ENCODE measurements at places on chromosomes 6 and 20. TPM values are rescaled to one million over a fixed set of nuclear protein-coding genes. Genes with fewer than 3 reads are reported as not detected.

DNA sequence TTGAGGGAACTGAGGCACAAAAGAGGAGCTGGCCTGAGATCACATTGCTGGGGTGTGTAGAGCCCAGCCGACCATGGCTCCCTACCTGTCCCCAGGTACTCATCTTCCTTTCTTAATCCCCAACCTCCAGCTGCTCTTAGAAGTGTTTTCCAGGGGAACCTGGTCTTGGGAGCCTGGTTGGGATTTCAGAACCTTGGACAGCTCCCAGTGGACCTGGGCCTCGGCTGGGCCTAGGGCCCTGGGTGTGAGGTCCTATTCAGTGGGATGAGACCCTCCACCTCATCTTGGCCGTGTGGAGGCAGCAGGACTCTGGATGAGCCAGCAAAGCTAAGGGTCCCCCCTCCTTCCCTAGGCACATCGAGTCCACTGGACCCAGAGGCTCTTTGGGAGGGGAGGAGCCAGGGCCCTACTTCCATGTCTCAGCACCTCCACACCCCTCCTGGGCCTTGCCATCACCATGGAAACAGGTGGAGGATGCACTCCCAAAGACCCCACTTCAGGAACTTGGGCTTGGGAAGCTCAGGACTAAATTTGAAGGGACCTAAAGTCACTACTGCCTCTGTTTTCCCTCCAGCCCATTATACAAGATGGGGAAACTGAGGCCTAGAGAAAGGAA, 38.5 kb downstream of the DLGAP4 start:
- no peaks in the 10 kb centered on the region for H3K27me3 ChIP-seq
- H3K36me3 ChIP-seq: no peaks in the 10 kb centered on the region
- peak; percentile 62 for DNase-seq
- H3K27ac ChIP-seq: no peak overlapping the region
- no peak overlapping the region for H3K4me3 ChIP-seq

GRCh38 chr20:58179432-58180099, 48.9 kb downstream of the ANKRD60 start:
- no peaks in the 10 kb centered on the region for H3K36me3 ChIP-seq
- H3K27ac ChIP-seq: no peak overlapping the region
- H3K27me3 ChIP-seq: peaks cover 20% of the 10 kb centered on the region
- H3K4me1 ChIP-seq: peaks cover 26% of the 10 kb centered on the region
- H3K4me3 ChIP-seq: peak overlapping the region; percentile 67

DNA sequence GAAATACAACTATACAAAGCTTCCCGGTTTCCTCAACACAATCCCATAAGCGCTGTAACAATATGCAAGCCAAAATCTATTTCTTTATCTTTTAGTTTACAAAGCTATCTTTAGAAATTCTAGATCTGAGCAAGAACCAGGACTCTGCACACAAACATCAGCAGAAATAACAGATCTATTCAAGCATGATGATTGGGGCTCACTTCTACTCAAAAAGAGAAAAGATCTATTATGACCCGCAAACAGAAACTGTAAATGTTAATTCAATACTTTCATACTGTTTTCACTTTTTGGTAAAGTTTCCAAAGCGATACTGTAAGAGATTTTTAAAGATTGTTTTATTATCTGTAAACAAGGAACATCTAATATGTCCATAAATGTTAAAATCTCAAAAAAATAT, 86.6 kb downstream of the SESN1 start:
- DNase-seq: no peak
- H3K36me3 ChIP-seq: no peaks in the 10 kb centered on the region
- peaks cover 18% of the 10 kb centered on the region for H3K4me1 ChIP-seq
- H3K27me3 ChIP-seq: peaks cover 21% of the 10 kb centered on the region
- peak overlapping the region; percentile 90 for H3K4me3 ChIP-seq
- no peak overlapping the region for H3K27ac ChIP-seq

The GPLD1 gene
- 4.7 TPM for total RNA-seq

DNA sequence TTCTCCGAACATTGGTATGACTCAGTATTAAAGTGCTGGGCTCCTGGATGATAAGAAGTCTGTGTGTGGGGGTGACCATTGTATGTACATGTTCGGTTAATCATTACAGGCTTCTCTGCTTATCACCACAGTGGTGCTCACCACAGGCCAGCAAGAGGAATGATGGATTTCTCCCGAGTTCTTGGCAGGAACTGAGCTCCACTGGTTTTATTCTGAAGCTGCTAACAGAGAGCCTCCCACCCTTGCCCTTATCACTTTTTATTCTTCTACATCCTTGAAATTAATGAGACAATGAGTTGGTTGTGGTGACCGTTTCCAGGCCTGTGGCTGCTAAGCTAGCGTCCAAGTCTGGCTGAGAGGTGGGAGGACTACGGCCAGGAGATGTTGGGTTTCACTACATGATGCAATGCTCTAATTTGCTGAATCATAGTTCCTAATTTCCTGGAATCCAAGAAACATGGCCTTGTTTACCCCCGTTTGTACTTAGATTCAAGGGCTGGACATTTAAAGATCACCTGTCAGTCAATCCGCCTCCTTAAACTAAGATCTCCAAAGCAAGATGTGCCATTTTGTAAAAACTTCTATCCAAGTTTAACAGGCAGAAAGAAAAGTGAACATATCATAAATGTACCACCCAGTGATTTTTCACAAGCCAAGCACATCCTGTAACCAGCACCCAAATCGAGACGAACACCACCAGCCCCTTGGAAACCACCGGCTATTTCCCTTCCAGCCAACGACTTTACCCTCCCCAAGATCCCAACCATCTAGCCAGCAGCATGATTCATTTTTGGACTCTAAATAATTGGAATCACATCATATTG, 172.5 kb downstream of the FOXA2 start:
- peaks cover 8% of the 10 kb centered on the region for H3K4me1 ChIP-seq
- DNase-seq: no peak
- no peaks in the 10 kb centered on the region for H3K36me3 ChIP-seq

DNA sequence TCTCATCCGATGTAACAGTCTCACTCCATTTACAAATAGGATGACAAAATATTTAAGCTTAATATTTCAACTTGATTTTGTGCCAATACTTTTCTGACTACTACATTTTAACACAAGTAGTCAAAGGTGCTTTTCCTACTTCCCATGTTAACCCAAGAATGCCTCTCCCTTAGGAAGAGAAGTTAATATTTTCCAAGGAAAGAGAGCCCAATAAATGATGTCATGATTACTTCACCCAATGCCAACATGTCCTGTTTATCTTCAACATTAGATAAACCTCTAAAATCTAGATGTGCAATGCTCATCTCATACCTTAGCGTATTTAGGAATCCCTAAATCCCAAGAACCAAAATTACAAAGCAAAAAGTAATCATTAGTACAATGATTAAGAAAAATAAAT, 156.7 kb upstream of the TENT5A start:
- no peaks in the 10 kb centered on the region for H3K36me3 ChIP-seq
- H3K27ac ChIP-seq: no peak overlapping the region

DNA sequence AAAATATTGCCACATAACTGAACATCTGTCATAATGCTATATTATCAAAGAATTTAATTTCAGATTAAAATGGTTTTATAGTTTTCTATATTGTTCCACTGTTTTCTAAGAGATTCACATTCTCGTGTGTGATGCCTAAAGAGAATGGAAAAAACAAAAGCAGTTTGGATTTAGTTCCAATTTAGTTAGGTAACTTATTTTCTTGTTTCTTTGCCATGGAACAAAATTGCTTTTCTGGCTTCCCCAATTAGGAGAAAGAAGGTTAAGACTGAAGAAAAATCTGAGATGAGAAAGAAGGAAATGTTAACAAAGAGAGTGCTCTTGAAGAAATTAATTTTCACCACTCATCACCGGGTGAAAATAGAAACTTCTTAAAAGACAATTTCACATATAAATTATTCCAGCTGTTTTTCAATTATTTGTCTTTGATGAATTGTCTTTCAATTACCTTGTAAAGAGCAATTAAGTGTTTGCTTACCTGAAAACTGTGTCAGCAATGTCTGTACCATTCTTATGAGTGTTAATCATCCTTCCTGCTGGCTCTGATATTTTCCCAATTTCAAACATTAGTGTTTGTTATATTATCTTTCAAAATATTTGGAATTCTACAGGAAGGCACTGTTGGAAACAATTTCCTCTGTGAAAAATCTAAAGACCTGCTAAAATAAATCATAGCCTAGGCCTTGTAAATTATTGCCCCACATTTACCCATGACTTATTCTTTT, 19.5 kb downstream of the PHACTR2 start:
- H3K36me3 ChIP-seq: peaks cover 5% of the 10 kb centered on the region
- H3K4me3 ChIP-seq: no peak overlapping the region
- H3K27me3 ChIP-seq: no peaks in the 10 kb centered on the region
- DNase-seq: no peak

DNA sequence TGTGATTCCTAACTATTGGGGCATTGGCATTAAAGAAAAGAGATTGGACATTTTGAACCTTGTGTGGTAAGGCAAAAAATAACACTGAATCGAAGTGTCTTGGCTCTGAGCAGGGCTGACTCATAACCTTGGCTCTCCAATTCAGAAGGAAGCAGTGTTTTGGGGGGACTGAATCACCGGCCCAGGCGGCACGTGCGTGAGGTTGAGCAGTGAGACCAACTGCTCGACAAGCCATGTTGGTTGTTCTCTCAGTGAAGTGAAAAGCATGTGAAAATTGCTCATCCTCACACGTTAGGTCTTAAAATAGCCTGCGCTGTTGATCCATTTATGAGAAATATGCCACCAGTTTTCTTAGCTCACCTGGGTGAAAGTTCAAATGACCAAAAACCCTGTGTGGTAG, 137.8 kb upstream of the SPACA1 start:
- H3K4me3 ChIP-seq: no peak overlapping the region
- no peak for DNase-seq
- H3K36me3 ChIP-seq: no peaks in the 10 kb centered on the region
- no peaks in the 10 kb centered on the region for H3K27me3 ChIP-seq
- H3K4me1 ChIP-seq: peaks cover 57% of the 10 kb centered on the region

DNA sequence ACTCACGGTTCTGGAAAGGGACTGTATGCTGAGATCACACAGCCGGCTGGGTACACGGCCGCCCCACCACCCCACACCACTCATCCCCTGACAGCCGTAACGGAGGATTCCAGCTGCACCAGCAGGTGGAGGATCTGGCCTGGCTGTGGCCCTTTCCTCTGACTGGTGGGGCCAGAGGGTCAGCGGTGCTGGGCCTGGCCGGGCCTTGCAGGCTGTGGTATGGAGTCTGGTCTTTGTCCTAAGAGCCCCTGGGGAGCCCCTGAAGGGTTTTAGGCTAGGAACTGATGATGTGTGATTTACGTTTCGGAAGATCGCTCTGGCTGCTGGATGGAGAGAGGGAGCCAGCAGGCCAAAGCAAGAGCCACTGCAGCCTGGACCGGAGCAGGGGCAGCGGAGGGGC, 26.6 kb downstream of the NOL4L start:
- peaks cover 47% of the 10 kb centered on the region for H3K4me1 ChIP-seq
- no peak for DNase-seq
- no peaks in the 10 kb centered on the region for H3K36me3 ChIP-seq
- no peaks in the 10 kb centered on the region for H3K27me3 ChIP-seq
- no peak overlapping the region for H3K27ac ChIP-seq
- H3K4me3 ChIP-seq: no peak overlapping the region

- peaks cover 7% of the 10 kb centered on the region for H3K36me3 ChIP-seq
- no peaks in the 10 kb centered on the region for H3K4me1 ChIP-seq
- H3K27me3 ChIP-seq: no peaks in the 10 kb centered on the region
- DNase-seq: no peak
- no peak overlapping the region for H3K4me3 ChIP-seq
These were observed 54.5 kb downstream of the GINS1 start for GRCh38 chr20:25461786-25462545.

GRCh38 chr6:7909323-7910276, 988 bp downstream of the TXNDC5 start:
- peak; percentile 52 for DNase-seq
- peaks cover 6% of the 10 kb centered on the region for H3K36me3 ChIP-seq
- H3K4me1 ChIP-seq: peaks cover 17% of the 10 kb centered on the region
- H3K4me3 ChIP-seq: peak overlapping the region; percentile 91
- H3K27me3 ChIP-seq: no peaks in the 10 kb centered on the region
